Suppressor macrophage treated with lipopolysaccharide for 1 hour (primary cell): ENCODE measurements at places on chromosomes 3 and 15.

- no peak for DNase-seq
Observed at GRCh38 chr3:98745718-98746117, 17.4 kb upstream of the ST3GAL6 start.

DNA sequence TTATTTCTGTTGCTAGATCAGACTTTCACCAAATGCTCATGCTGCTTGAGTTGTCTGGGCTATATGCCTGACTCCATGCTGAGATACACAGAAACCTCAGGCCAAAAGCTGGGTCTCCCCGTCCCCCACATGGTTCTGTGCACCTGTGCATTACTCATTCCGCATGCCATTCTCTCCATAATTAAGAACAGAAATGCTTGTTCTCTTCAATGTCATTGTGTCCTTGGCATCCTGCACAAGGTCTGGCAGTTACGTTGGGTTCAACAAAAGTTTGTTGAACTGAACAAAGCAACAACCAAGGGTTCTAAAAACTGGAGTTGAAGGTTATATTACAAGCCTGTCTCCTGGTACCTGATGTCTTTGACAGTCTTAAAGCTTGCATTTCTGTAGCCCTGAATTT lies 177.5 kb downstream of the FNDC3B start:
- no peak for DNase-seq

GRCh38 chr3:177452831-177453450 lies 255.7 kb upstream of the TBL1XR1 start:
- no peak for DNase-seq

DNA sequence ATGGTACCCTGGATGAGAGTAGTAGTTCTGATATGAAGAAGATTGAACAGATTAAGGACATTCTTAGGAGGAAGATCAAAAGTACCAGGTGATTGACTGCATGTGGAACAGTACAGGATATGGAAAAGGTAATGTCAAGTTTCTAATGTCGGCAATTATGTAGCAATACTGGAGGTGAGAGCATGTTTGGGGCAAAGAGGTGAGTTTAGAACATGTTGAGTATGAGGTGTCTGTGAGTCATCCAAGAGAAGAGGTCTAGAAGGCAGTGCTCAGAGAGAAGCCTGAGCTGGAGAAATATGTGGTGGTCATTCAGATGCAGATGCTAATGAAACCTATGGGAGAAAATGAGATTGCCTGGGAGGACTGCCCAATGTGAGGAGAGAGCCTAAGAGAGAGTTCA lies 305.6 kb downstream of the ZBTB20 start:
- DNase-seq = no peak

DNA sequence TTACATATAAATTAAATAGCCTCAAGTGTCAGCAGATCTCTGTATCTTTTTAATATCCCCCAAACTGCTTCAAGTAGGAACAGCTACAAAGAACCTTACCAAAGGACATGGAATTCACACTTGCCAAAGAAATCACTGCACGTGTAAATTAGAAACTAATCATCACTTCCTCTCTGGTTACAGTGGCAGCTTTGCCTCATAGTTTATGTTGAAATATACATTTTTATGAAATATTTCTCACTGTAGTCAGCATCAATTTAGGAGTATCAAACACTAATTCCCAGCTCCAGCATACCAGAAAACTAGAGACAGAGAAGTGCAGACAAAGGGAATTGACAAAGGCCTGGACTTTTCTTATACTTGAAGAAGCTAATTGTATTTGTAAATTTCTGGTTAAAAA lies 260.9 kb downstream of the TIGIT start:
- peak; percentile 66 for DNase-seq

DNA sequence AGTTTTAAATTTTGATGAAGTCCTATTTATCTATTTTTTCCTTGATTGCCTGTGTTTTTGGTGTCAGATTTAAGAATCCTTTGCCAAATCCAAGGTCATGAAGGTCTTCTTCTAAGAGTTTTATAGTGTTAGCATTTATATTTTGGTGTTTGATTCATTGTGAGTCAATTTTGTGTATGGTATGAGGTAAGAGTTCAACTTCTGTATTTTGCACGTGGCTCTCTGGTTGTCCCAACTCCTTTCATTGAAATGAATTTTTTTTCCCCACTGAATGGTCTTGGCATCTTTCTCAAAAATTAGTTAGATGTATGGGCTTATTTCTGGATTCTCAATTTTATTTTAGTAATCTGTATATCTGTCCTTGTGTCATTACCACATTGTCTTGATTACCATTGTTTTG lies 57.1 kb upstream of the STRIT1 start:
- DNase-seq = peak; percentile 26

- no peak for DNase-seq
Observed at GRCh38 chr3:54322354-54322753, 200.0 kb downstream of the CACNA2D3 start.

- DNase-seq = peak; percentile 36
Observed at GRCh38 chr15:90664650-90665287, 52.4 kb upstream of the BLM start.

DNA sequence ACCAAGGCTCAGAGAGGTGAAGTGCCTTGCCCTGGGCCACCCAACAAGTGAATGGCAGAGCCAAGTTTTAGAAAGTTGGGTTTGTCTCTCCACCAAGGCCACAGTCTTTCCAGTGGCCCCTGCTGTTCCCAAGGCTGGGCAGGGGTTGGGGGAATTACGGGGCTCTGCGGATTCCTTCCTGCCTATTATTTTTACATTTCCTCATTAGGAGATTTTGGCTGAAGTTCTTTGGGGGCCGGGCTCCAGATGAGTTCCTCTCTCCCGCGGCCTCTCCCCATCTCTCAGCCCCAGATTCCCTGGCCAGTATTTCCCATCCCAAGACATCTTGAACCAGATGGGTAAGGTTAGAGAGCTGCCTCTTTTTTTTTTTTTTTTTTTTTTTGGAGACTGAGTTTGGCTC lies 44.0 kb upstream of the SMAD6 start:
- peak; percentile 25 for DNase-seq

- DNase-seq = no peak
Observed at GRCh38 chr15:39345176-39345575, 235.7 kb upstream of the THBS1 start.

DNA sequence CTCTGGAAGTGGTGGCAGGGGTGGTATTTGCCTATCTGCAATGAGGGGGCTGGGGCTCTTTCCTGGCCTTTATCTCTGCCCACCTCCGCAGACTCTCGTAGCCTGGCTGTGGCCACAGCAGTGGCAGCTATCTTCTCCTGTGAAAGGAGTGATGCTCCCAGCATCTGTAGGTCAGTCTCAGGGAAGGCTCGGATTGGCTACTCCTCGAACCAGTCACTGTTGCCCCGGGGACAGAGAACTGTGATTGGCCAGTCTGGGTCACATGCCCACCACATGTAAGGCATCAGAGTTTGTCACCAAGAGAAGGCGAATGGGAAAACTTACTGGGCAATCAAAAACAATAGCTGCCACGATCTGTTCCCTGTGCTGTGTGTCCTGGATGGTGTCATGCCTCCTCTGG lies 30.1 kb upstream of the FGD5 start:
- DNase-seq = no peak

DNA sequence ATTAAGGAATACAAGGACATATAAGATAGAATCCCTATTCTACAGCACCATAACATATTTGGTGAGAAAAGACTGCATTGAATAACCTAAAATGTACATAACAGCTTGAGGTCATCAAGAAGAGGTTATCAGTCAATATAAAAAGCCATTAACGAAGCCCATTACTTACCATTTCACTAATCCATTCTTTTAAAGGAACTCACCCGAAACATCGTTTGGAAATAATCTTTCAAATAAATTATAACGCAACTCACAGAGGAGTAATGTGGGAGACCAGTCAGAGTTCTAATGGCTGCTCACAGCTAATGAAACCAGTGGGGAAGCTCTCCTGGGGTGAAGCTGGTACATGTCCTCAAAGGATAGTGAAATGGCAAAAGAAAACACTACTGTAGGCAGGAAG lies 188.4 kb downstream of the TBC1D5 start:
- no peak for DNase-seq

GRCh38 chr15:60212536-60212935 lies 185.2 kb downstream of the ANXA2 start:
- peak; percentile 20 for DNase-seq

DNA sequence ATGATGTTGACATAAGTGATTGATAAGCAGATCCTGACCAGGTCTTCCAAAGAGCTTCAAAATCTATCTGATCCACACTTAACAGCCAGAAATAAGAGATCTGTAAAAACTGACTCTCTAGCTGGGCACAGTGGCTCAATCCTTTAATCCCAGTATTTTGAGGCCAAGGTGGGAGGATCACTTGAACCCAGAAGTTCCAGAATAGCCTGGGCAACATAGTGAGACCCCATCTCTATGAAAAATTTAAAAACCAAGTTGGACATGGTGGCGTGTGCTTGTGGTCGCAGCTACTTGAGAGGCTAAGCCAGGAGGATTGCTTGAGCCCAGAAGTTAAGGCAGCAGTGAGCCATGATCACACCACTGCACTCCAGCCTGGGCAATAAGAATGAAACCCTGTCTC lies 43.6 kb downstream of the PIGB start:
- no peak for DNase-seq

- DNase-seq = peak; percentile 62
Observed at GRCh38 chr15:83200162-83200561, 7.5 kb downstream of the HDGFL3 start.

GRCh38 chr3:126078866-126079265 lies 5.1 kb downstream of the SLC41A3 start:
- no peak for DNase-seq

- DNase-seq = no peak
Observed at GRCh38 chr3:114528517-114528916, 234.7 kb downstream of the TIGIT start.

DNA sequence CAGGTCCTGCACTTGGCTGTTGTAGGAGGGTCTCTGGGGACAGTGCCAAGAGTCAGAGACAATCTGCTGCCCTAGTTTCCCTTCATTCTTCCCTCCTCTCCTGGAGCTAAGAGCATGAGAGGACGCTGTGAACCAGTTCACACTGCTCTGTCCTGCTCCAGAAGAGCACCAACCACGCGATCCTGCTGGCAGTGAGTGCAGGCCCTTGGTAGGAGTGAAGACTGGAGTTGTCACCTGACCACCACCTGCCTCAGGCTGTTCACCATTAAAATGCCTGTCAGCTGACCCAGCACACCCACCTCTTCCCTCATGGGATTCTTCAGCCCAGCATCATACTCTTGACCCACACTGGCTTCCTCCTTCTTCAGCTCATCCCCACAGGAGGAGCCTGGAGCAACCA lies 2.9 kb downstream of the TM6SF1 start:
- peak; percentile 40 for DNase-seq

DNA sequence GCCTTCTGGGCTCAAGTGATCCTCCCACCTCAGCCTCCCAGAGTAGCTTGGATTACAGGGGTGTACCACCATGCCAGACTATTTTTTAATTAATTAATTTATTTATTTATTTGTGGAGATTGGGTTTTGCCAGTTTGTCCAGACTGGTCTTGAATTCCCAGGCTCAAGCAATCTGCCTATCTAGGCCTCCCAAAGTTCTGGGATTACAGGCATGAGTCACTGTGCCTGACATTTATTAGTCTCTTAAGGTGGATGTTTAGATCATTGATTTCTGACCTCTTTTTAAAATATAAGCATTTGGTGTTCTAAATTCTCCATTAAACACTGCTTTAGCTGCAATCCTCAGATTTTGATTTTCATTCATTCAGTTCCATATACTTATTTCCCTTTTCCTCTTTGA lies 15.6 kb downstream of the FBXW12 start:
- no peak for DNase-seq

- peak; percentile 90 for DNase-seq
Observed at GRCh38 chr3:167684388-167684993, 30.7 kb upstream of the WDR49 start.

GRCh38 chr15:58492661-58493397 lies 61.0 kb downstream of the LIPC start:
- no peak for DNase-seq

- DNase-seq = peak; percentile 76
Observed at GRCh38 chr15:60407415-60407805, 9.6 kb upstream of the ANXA2 start.
